OCI-M1 (cell line): ENCODE measurements at places on chromosomes 7 and 10.

GRCh38 chr7:26533217-26533616 is 241.6 kb downstream of the SNX10 start:
- no peak for DNase-seq

GRCh38 chr7:127253281-127254162 is 781 bp upstream of the GRM8 start:
- DNase-seq: peak; percentile 33

- DNase-seq: peak; percentile 99
Observed at GRCh38 chr10:100912605-100913469, at the start of gene SLF2. TSS of gene SLF2 (plus strand) at chr10:100912963. CDS start at chr10:100913111, 148 bp downstream.

GRCh38 chr7:105521027-105521716 is 899 bp downstream of the PUS7 start:
- peak; percentile 50 for DNase-seq

GRCh38 chr7:98509836-98510235 is 107.2 kb upstream of the NPTX2 start:
- DNase-seq: no peak

DNA sequence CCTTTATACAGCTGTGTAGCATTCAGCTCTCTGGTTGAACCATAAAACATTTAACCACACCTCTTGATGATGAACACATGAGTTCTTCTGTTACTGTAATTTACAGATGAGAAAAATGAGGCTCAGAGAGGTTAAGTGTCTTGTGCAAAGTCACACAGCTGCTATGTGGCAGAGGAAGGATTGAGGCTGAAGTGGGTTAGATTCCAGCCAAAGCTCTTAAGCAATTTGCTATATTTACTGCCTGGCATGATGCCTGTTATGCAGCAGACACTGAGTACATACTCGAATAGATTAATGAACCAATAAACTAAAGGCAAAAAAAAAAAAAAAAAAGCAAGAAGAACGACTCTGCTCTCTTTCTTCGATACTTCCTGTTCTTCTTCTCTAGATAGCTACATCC is 35.7 kb downstream of the GFRA1 start:
- no peak for DNase-seq

DNA sequence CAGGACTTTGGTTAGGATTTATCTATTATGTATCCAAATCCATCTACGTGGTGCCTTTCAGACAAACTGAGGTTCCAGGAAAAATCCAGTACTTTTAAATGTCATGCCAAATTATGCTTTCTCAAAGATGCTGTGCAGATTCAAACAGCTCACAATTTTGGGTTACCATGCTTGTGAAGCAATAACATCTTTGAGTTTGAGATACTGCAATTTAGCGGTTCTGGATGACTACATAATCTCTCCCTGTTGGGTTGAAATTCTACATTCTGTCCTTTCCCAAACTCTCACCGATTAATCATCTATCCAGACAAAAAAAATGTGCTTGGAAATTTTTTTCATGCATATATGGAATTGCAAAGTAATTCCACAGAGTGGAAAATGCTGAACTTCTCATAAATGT is 3.5 kb downstream of the RHOBTB1 start:
- DNase-seq: no peak
